Smooth muscle cell of the pulmonary artery (primary cell): ENCODE measurements at places on chromosomes 11 and 22. TPM values are rescaled to one million over a fixed set of nuclear protein-coding genes. Genes with fewer than 3 reads are reported as not detected.

TH gene
- not detected in 2 replicates for total RNA-seq

HEPN1 gene
- not detected in 2 replicates for total RNA-seq

SCO2 gene
- 1.2 and 1.5 TPM in 2 replicates for total RNA-seq

OR9Q2 gene
- not detected in 2 replicates for total RNA-seq

ACRV1 gene
- not detected in 2 replicates for total RNA-seq

GVQW3 gene
- total RNA-seq = 1.4 and 1.9 TPM in 2 replicates

DEFB108B gene
- not detected in 2 replicates for total RNA-seq

TTLL1 gene
- 11.5 and 16.2 TPM in 2 replicates for total RNA-seq

DNAJB7 gene
- total RNA-seq = not detected in 2 replicates

ACTN3 gene
- total RNA-seq = 0.07 TPM in 1 of 2 replicates, not detected in the other

B3GAT1 gene
- total RNA-seq = under 0.01 TPM in 1 of 2 replicates, not detected in the other

SF3A1 gene
- 29.3 and 39.6 TPM in 2 replicates for total RNA-seq

CTSW gene
- total RNA-seq = 0.07 TPM in 1 of 2 replicates, not detected in the other

NTM gene
- 64.2 and 65.2 TPM in 2 replicates for total RNA-seq

CNGA4 gene
- 0.07 and 0.17 TPM in 2 replicates for total RNA-seq
